ENCODE measurements at places on chromosomes 7 and 10.

GRCh38 chr10:12644380-12645144 is 295.2 kb downstream of the CAMK1D start:
- DNase-seq: no peak

GRCh38 chr7:79334841-79335240 is 118.6 kb downstream of the MAGI2 start:
- no peak for DNase-seq

DNA sequence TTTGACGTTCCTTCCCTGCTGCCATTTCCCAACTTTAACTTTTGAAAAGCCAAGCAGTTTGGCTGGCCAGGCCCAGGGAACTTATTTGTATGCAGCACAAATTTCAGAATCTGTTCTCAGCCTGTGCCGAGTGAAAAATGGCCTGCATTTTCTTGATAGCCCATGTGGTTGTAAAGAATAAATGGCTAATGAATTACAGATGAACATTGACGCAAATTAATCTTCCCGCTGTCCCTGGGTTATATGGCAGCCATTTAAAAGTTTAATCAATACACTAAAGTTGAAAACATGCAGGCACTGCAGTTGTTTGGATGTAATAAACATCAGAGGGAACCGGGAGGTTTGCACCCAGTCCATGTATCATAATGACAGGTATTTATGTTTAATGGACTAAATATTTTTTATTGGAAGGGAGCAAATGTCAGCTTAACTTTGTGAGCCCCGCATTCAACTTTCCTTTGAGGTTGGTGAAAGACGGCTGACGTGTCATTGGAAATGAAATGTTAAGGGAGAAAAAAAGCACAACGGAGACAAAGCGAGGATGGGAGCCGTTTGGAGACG is 1092.4 kb downstream of the LRMDA start:
- no peak for DNase-seq

DNA sequence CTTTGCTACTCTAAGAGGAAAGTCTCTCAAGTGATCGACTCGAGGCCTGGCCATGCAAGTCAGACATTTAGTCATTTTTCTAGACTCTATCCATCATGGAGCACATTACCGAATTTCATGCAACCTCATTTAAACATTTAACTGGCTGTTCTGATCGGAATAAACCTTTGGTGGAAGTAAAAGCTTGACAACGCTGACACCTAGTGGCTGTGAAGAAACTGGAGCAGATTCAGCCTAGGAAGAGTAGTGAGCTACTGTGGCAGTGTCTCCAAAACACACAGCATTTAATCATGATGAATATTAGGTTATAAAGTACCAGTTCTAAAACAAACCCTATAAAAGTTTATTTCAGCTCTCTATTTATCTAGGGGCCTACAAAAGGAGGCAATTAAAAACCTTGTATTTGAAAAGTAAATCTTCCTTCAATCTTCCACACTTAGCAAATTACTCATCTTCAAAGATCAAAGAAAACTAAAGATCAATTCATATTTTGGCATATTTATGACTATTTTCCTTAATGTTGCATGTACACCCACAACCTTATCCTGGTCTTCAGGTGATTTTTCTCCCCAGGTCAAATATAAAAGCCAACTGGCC is 175.0 kb downstream of the CTNNA3 start:
- no peak for DNase-seq

DNA sequence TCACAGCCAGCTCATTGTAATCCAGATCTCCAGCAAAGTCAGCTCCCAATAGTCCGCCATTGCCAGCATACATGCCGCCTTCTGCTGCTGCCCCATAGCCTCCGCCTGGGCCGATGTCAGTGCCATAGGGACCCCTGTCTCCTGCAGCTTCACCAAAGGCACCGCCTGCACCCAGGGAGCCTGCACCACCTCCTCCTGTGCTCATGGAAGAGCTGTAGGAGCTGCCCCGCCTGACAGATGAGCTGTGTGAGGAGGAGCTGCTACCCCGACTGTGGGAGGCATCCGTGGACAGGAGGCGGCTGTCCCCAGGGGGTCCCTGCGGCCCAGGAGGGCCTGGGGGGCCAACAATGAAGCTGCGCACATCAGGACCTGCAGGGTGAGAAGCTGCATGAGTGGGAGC is 51.7 kb downstream of the COL17A1 start:
- no peak for DNase-seq

GRCh38 chr7:24963218-24963617 is 16.8 kb downstream of the OSBPL3 start:
- DNase-seq: peak; percentile 66

DNA sequence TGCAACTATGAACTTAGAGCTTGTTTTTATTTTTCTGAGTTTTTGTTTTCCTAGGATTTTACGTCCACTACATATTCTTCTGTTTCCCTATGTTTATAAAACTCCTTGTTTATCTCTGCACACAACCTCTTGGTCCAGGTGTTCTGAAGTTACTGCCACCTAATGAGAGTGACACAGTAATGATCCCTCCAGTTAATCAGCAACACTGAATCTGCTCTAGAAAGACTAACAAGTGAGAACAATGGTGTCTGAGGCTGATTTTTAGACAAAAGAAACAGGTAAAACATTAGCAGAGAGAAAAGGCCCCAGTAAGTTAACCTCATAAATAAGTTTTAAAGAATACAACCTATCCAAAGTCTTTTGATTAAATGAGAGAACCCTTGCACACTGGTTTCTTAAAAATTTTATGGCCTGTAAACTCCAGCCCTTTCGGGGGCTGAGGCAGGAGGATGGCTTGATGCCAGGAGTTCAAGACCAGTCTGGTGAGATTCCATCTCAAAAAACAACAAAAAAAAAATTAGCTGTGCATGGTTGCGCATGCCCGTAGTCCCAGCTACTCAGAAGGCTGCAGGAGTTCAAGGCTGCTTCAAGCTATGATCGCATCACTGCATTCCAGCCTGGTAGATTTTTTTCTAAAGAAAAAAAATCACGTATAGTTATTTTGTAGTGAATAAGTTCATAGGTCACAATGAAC is 397.6 kb downstream of the MAGI2 start:
- DNase-seq: no peak

DNA sequence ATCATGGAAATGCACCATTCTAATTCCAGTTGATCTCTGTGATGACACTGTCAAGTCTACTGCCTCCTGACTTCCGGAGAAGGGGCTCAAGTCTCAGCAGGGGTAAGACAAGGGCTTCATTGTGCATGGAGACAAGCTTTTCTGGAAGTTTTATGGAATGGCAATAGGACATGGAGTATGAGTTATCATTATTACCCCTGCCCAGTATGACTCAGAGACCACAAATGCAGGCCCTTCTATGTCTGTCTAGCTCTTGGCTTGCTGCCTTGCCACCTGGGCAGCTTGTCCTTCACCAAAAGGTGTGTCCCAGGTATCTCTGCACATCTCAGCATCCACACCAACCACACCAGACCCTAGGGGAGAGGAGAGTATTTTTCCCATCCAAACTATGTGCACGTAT is 34.9 kb upstream of the KIAA1217 start:
- DNase-seq: no peak

GRCh38 chr10:30048768-30049517 is 10.4 kb downstream of the JCAD start:
- no peak for DNase-seq

DNA sequence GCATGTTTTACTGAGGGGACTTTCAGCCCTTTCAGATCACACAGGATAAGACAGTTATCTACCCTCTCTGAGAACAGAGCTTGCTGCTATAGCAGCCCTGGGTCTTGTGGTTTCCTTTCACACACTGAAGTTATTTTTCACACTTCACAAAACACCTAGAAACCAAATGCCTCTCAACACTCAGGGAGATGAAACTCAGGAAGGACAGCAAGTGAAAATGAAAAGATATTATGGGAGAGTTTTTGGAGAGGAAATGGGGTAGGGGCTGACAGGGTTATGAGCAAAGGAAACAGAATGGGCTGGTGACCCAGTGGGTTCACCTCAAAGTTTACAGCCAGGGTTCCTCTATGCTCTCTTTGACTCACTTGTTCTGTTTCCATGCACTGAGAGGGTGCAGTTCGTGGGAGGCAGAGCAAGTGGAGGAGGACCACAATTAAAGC is 17.0 kb upstream of the GIMAP2 start:
- peak; percentile 62 for DNase-seq

- DNase-seq: no peak
These were observed 305.6 kb upstream of the FZD1 start for GRCh38 chr7:90958647-90959046.

- no peak for DNase-seq
These were observed 13.7 kb upstream of the TSPAN15 start for GRCh38 chr10:69437321-69438259.

DNA sequence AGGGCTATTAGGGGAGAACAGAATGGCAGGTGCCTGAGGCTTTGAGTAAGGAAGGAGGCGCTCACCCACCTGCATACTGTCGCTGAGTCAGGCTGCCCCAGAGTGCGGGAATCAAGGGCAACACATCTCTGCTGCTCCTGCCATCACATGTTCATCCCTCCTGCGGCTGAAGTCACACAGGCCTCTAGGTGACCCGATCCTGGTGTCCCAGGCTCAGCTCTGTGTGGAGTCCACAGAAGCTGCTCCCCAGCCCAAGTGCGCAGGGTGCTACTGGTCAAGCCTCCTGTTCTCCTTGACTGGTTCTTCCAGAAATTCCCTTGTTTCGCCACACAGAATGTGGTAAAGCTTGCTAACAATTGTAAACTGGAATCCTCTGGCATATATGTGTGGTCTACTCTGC is 96.9 kb upstream of the IL6 start:
- no peak for DNase-seq

DNA sequence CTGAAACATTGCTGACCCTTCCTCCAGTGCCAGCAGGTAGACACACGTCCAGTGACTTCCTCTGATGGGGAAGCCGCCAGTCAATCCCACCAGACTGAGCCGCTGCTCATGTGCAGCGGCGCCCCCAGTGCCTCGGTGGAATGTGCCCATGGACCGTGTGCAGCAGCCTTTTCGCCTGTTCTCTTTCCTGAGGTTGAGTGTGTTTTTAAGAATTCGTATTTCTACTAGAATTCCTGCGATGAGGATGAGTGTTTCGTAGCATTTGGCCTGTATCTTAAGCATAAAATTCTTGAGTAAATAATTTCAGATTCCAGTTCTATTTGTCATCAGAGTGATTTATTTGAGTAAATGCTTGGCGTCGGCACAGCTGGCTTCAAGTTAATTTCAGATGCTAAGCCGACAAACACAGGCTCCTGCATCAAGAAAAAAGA is 35.4 kb downstream of the BNIP3 start:
- no peak for DNase-seq

GRCh38 chr10:110141871-110142635 is 65.4 kb upstream of the MXI1 start:
- DNase-seq: no peak

GRCh38 chr10:49082766-49083165 is 32.6 kb downstream of the VSTM4 start:
- no peak for DNase-seq

GRCh38 chr7:47258798-47259197 is 323.1 kb downstream of the TNS3 start:
- no peak for DNase-seq

DNA sequence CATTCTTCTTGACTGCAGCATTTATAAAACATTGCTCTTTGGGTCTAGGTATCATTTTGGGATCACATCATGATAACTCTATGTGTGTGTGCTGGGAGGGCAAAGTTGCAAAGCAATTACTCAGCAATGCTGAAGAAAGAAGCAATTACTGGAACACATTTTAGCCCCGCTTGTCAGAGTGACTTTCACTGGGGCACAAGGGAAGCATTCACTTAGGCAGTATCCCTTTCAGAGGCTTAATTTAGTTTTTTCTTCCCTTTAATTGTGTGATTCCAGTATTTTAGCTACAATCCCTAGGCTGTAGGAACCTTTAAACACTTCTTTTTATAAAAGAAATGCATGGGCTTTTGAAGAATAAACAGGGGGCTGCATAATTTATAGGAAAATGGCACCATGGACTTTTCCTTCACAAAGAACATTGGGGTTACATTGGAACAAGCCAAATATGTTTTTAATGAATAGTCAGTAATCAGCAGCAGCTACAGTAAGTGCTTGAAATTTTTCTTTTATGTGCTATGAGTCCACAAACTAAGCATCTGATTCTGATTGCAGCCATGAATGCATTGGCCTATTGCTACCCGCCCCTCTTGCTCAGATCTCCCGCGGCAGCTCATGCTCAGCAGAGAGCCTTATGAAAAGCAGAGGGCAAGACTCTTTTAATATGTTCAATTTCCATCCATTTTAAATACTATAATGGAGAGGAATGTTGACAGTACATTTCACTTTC is 51.2 kb upstream of the NXPH1 start:
- no peak for DNase-seq

- no peak for DNase-seq
These were observed 12.8 kb upstream of the AKAP9 start for GRCh38 chr7:91927912-91928311.

- DNase-seq: no peak
These were observed 82.7 kb downstream of the SPAG6 start for GRCh38 chr10:22427890-22428571.

GRCh38 chr10:117830787-117831212 is 215.9 kb downstream of the RAB11FIP2 start:
- DNase-seq: no peak

- peak; percentile 66 for DNase-seq
These were observed 157.2 kb upstream of the ZNF92 start for GRCh38 chr7:65216469-65216868.

- peak; percentile 81 for DNase-seq
These were observed at the start of gene UNC5B for GRCh38 chr10:71212318-71213126. TSS of gene UNC5B (plus strand) at chr10:71212570. CDS start at chr10:71212986, 416 bp downstream.

DNA sequence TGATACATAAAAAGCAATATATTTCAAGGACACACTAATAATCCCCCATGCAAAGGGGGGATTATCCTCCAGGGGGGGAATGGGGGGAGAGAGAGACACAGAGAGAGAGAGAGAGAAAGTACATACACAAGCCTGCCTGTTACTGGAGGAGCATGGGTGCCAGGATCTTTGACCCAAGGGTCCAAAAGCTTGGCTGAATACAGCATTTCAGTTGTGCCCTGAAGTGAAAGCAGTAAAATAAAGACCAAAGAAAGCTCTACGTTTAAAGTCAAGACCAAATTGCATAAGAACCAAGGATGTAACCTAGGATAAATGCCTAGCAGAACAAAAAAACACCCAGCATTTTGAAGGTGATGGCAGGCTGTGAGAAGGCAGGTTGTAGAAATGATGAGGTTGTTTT is 27.8 kb upstream of the ITGB8 start:
- DNase-seq: no peak

- no peak for DNase-seq
These were observed 28.8 kb upstream of the CHST15 start for GRCh38 chr10:124122211-124122610.

DNA sequence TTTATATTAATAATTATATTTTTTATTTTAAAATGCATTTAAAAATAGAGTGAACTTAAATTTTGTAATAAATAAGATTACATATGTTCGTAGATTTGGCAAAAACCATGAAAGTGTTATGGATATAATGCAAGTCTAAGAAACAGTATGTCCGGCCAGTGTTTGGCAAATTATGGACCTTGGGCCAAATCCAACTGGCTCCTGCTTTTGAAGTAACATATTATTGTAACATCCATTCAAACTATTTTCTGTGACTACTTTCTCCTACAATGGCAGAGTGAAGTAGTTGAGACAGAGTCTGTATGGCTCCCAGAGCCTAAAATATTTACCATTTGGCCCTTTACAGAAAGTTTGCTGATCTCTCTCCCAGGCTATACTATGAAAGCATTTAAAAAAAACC is 38.9 kb downstream of the TMEM229A start:
- no peak for DNase-seq

GRCh38 chr7:39661960-39662359 is 38.6 kb downstream of the RALA start:
- DNase-seq: no peak

- no peak for DNase-seq
These were observed 837.8 kb upstream of the COBL start for GRCh38 chr7:52154382-52154781.

- no peak for DNase-seq
These were observed 21.9 kb upstream of the CREB5 start for GRCh38 chr7:28390426-28390825.
